8988T (cell line): ENCODE measurements at places on chromosomes 7 and 10.

GRCh38 chr7:113094517-113095249 is 8.1 kb upstream of the GPR85 start:
- no peak for DNase-seq

- DNase-seq, result no peak
Measured at GRCh38 chr10:122713091-122713885, 13.6 kb upstream of the C10orf120 start.

DNA sequence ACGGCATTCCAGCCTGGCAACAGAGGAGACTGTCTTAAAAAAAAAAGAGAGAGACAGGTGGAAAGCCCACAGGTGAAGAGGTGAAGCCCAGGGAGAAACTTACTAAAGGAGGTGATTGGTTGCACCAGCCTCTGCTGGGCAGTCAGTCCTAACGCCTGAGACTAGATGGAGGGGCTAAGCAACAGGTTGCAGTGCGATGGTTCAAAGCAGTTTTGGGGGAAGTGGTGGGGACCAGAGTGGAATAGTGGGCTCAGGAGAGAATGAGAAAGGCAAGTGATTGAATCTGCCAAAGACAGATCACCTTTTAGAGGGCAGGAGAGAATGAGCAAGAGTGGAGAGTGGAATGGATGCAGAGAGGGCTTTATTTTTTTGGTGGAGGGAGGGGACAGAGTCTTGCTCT is 100.0 kb upstream of the KCTD7 start:
- DNase-seq, result no peak

- DNase-seq, result peak; percentile 55
Measured at GRCh38 chr10:2839081-2839725, 228.1 kb upstream of the PFKP start.

DNA sequence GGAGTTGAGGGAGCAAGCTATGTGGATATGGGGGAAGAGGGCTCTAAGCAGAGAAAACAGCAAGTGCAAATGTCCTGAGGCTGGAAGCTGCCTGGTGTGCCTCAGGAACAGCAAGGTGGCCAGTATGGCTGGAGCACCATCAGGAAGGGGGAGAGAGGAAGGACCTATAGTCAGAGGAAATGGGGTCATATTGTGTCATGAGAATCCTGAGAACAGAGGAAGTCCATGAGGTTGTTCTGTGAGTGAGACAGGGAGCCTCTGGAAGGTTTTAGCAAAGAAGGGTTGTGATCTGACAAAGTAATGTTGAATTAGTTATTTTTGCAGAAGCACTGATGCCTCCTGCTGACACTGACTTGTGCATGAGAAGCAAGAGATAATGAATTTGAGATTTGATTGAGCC is 204.3 kb downstream of the PTEN start:
- DNase-seq, result no peak

DNA sequence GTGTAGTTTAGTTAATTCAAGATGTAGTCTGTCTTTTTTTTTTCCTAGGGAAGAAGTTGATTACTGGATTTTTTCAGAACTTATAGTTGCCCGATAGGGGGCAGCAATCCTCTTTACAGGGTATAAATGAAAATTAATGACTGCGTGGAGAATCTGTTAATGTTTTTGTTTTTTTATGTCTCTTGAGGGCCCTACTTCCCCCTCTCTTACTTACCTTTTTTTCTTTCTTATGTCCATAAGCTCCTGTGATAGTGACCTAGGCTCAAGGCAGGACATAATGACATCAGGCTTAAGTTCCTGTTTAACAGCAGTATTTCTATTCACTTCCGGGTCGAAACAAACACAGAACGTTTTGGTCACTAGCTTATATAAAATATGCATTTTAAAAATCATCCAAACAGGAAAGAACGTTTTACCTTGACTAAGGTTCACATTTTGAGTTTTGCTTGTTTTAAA is 18.8 kb downstream of the CDC123 start:
- DNase-seq, result no peak

- DNase-seq, result no peak
Measured at GRCh38 chr10:6894405-6894804, 314.3 kb upstream of the PRKCQ start.

DNA sequence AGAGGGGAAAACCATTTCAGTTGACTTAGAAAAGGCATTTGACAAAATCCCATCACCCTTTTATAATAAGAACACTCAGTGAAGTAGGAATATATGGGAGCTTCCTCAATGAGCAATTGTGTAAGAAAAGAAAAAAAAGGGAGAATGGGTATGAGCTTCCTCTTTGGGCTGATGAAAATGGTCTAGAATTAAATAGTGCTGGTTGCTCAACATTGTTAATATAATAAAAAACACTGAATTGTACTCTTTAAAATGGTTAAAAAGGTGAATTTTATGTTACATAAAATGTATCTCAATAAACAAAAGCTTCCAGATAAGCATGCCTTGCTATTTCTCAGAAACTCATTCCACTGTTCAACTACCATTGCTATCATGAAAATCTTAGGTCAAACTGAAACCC is 40.6 kb downstream of the LRRC17 start:
- no peak for DNase-seq

DNA sequence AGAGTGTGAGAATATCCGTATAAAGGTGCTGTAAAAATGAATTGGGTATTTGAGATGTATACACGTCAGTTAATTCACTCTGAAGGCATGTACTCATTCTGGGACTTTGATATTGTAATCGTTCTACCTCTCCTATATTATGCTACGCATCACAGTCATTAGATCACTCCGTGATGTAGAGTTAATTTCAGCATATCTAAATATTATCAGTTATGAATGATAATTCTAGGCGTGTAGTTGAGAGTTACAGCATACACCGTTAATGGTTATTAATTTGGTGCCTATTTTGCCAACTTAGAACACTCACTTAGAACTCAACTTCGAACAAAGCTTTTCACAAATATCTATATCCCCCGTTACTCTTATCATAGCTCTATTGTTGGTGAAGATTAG is 477 bp upstream of the MCU start:
- DNase-seq, result no peak

- DNase-seq, result no peak
Measured at GRCh38 chr7:86963599-86964230, 95.7 kb downstream of the ELAPOR2 start.

DNA sequence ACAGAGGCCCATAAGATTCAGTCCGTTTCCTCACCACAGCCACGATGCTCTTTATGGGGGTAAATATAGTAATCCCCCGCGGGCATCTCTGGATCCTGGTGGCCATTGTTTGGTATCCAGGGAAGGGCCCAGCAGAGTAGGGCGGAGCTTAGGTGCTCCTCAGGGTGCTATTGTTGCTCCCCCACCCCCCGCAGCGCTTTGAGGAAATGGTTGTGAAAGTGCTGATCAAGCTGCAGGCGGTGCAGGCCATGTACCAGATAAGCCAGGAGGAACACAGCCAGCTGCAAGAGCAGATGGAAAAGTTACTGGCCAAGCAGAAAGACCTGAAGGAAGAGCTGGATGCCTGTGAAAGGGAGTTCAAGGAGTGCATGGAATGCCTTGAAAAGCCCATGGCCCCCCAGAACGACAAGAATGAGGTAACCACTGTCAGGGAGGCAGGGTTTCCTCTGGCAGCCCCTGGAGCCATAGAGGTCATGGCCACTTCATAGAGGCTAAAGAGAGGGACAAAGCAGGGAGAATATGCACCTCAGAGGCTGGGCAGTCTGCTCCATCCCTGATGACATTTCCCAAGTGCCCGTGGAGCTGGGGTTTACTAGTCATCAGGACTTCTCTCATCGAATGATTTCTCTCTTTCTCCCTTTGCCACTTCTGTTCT is 17.6 kb upstream of the FLNC start:
- DNase-seq, result no peak

- DNase-seq, result no peak
Measured at GRCh38 chr10:124146483-124146882, 53.1 kb upstream of the CHST15 start.

DNA sequence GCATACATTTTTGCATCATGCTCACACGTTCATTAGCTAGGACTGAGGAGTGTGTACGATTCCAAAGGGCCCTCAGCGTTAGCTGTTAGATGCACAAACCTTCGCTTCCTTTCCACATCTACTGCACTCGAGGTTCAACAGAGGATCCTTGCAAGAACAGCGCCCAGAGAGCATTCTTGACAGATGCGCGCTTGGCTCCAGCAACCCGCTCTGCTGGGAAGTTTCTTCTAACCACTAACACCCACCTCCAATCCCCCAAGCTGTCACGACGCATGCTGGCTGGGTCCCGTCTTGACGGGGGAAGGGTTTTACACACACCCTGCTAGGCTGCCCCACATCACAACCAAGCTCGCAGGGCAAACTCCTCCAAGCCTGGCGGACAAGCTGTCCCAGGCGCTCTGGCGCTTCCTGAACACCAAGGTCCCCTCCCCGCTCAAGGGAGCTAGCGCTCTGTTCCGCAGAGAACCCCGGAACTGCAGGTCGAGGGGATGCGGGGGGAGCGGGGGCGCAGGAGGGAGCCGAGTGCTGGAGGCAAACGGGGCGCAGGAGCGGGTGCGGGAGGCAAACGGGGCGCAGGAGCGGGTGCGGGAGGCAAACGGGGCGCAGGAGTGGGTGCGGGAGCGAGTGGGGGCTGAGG is 653 bp upstream of the ADRB1 start:
- DNase-seq, result peak; percentile 81

GRCh38 chr7:17625043-17625442 is 315.3 kb downstream of the SNX13 start:
- no peak for DNase-seq

- no peak for DNase-seq
Measured at GRCh38 chr10:73922864-73923133, 11.9 kb downstream of the PLAU start.

GRCh38 chr7:51764976-51765375 is 448.4 kb upstream of the COBL start:
- DNase-seq, result no peak
